ENCODE measurements at places on chromosomes 13 and 19. TPM values are rescaled to one million over a fixed set of nuclear protein-coding genes. Genes with fewer than 3 reads are reported as not detected.

- peak overlapping the region; percentile 80 for H3K4me3 ChIP-seq
- H3K4me1 ChIP-seq: peaks cover 9% of the 10 kb centered on the region
- H3K27me3 ChIP-seq: no peaks in the 10 kb centered on the region
- peak overlapping the region; percentile 76 for H3K27ac ChIP-seq
- peak; percentile 84 for DNase-seq
- peaks cover 5% of the 10 kb centered on the region for H3K36me3 ChIP-seq
Measured at GRCh38 chr13:78657699-78658629, 991 bp downstream of the OBI1 start.

DNA sequence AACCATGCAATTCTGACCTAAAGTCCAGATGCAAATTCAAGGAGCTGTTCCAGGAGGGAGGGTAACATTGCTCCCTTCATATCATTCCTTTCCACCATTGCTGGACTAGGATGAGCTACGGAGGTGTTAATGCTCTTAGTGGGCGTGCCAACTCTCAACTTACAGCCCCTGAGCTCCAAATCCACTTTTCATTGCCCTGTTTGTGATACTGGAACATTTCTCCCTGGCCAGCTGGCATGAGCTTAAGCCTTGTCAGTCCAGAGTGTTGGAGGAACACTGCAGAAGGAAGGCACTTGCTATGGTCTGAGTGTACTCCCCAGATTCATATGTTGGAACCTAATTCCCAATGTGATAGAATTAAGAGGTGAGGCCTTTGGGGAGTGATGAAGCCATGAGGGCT is 70.4 kb upstream of the FARP1 start:
- no peaks in the 10 kb centered on the region for H3K4me1 ChIP-seq
- no peaks in the 10 kb centered on the region for H3K27me3 ChIP-seq
- no peaks in the 10 kb centered on the region for H3K36me3 ChIP-seq
- no peak overlapping the region for H3K27ac ChIP-seq

- H3K4me3 ChIP-seq: peak overlapping the region; percentile 32
- peaks cover 82% of the 10 kb centered on the region for H3K4me1 ChIP-seq
- H3K27me3 ChIP-seq: no peaks in the 10 kb centered on the region
- no peaks in the 10 kb centered on the region for H3K36me3 ChIP-seq
- peak overlapping the region; percentile 98 for H3K27ac ChIP-seq
Measured at GRCh38 chr13:29923554-29924481, 73.4 kb upstream of the UBL3 start.

DNA sequence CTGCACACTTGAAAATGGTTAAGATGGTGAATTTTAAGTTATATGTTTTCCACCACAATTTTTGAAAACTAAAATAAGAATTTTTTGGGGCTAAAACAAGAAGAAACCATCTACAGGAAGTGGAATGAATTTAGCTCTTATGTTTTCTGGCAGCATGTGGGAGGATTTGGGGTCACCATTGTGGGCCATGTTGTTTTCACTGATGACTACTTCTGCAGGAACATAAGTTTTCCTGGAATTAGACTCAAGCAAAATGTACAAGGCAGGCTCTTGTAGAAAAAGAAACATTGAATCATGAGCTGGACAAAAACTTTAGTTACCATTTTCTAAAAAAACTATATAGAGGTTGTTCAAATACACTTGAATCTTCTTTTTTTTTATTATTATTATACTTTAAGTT is 125.3 kb upstream of the C1QTNF9B start:
- no peak overlapping the region for H3K4me3 ChIP-seq
- no peak for DNase-seq
- H3K27ac ChIP-seq: no peak overlapping the region
- H3K36me3 ChIP-seq: no peaks in the 10 kb centered on the region

GRCh38 chr13:95039415-95039814 is 261.8 kb downstream of the ABCC4 start:
- H3K36me3 ChIP-seq: no peaks in the 10 kb centered on the region
- H3K27ac ChIP-seq: no peak overlapping the region
- no peak for DNase-seq
- H3K4me1 ChIP-seq: no peaks in the 10 kb centered on the region
- H3K27me3 ChIP-seq: no peaks in the 10 kb centered on the region

- no peaks in the 10 kb centered on the region for H3K36me3 ChIP-seq
- no peaks in the 10 kb centered on the region for H3K27me3 ChIP-seq
- H3K4me3 ChIP-seq: no peak overlapping the region
- H3K27ac ChIP-seq: no peak overlapping the region
- DNase-seq: no peak
- no peaks in the 10 kb centered on the region for H3K4me1 ChIP-seq
Measured at GRCh38 chr13:54945973-54946372, 1917.4 kb downstream of the OLFM4 start.

- DNase-seq: no peak
- H3K27me3 ChIP-seq: no peaks in the 10 kb centered on the region
- no peak overlapping the region for H3K27ac ChIP-seq
- H3K4me1 ChIP-seq: no peaks in the 10 kb centered on the region
- H3K4me3 ChIP-seq: no peak overlapping the region
Measured at GRCh38 chr13:40595693-40596092, 70.7 kb downstream of the FOXO1 start.

DNA sequence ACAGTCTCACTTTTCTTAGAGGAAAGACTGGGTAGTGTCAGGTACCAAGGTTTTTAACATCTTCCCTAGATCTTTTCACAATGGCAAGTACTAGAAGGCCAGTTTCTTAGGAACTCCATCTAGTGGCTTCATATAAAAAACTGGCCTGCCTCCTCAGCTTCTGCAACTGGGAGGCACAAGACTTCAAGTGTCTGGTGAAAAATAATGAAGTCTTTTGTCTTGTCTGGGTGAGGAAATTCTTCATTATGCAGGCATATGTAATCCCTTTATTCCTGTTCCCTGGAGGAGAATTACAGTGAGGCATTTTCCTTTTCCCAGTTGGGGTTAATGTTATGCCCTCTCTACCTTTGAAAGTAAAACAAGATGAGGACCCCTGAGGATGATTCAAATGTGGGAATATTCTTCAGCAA is 300.5 kb downstream of the NALCN start:
- H3K4me3 ChIP-seq: no peak overlapping the region
- no peaks in the 10 kb centered on the region for H3K27me3 ChIP-seq
- no peaks in the 10 kb centered on the region for H3K36me3 ChIP-seq

DNA sequence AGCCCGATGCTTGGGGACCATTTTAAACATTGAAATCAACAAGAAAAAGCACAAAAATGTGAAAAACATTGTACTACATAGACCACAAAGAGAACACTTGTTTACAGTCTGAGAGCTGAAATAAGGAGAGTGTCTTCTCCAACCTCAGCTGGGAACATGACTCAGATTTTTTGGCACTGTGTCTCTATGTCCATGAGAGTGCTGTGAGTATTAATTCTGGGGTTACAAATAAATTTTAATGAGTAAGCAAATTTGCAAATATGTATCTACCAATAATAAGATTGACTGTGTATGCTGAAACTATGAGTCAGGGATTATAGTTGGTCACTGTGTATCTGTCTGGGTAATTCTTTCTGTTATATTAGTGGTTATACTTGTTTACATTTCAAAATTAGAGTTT is 174.0 kb downstream of the DCT start:
- no peaks in the 10 kb centered on the region for H3K4me1 ChIP-seq
- no peak overlapping the region for H3K4me3 ChIP-seq
- H3K36me3 ChIP-seq: no peaks in the 10 kb centered on the region
- peak; percentile 54 for DNase-seq

GRCh38 chr13:87777387-87777786 is 106.2 kb downstream of the SLITRK5 start:
- no peak for DNase-seq
- H3K27me3 ChIP-seq: no peaks in the 10 kb centered on the region
- no peaks in the 10 kb centered on the region for H3K4me1 ChIP-seq
- H3K36me3 ChIP-seq: no peaks in the 10 kb centered on the region
- no peak overlapping the region for H3K4me3 ChIP-seq
- no peak overlapping the region for H3K27ac ChIP-seq

GRCh38 chr19:5968431-5969373 is 9.2 kb downstream of the RANBP3 start:
- no peak overlapping the region for H3K4me3 ChIP-seq
- no peaks in the 10 kb centered on the region for H3K4me1 ChIP-seq
- H3K36me3 ChIP-seq: no peaks in the 10 kb centered on the region
- H3K27me3 ChIP-seq: no peaks in the 10 kb centered on the region

DNA sequence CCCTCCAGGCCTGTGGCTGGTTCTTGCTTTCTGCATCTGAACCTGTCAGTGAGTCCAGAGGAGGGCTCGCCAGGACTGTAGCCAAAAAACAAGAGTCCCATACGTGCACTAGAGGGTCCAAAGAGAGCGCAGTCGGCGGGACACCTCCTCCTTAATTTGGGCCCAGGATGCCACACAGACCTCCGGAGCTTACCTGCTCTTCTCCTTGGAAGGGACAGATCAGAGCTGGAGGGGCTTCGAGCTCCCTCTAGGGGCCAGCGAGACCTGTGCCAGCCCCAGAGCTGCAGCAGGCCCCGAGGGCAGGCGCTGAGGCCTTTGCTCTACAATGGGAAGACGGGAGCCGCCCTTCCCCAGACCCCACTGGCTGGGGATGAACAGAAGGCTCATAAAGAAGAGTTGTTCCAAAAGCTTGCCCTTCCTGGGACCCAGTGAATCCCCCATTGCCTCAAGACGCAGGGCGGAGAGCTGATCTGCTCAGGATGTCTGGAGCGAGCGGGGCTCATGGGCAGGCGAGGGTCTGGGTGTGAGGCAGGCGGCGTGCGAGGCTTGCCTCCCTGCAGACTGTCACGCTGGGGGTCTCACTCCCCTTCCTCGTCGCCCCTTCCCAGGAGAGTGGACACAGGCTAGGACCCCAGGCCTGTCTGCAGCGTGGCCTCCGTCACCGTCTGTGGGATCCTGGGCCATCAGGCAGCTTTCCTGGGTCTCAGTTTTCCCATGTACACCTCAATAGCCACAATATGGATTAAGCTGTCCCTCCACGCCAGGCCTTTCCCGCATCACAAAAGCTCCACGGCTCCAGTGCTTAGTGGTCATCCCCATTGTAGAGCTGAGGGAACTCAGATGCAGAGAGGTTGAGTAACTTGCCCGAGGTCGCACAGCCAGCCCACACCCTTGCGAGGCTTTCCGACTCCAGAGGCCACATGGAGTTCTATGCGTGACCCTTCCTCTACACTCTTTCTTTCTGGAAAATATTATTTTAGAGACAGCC is 46.9 kb upstream of the VSTM2B start:
- DNase-seq: peak; percentile 24
- H3K4me3 ChIP-seq: no peak overlapping the region
- H3K4me1 ChIP-seq: no peaks in the 10 kb centered on the region
- H3K27ac ChIP-seq: no peak overlapping the region

- peaks cover 79% of the 10 kb centered on the region for H3K36me3 ChIP-seq
- no peak overlapping the region for H3K4me3 ChIP-seq
- no peak for DNase-seq
- no peaks in the 10 kb centered on the region for H3K27me3 ChIP-seq
- no peaks in the 10 kb centered on the region for H3K4me1 ChIP-seq
Measured at GRCh38 chr19:8811315-8812172, 20.6 kb downstream of the ZNF558 start.

DNA sequence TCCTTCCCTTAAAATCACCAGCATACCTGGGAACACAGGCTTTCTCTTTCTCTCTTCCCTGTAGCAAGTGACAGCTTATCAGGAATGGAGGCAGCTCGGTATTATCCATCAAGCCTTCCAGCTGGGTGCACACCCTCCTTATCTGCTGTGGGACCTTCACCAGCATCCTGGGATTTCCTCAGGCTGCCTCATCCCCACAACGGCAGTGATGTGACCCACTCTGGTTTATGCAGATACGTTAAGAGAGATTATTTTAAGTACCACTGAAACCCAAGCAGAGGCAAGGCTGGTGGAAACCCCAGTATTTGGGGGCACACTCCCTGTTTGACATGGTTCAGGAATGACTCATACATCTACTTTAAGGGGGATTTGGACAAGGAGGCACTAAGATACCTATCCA is 192.1 kb downstream of the TM9SF2 start:
- no peak overlapping the region for H3K27ac ChIP-seq
- H3K4me1 ChIP-seq: no peaks in the 10 kb centered on the region
- DNase-seq: no peak
- H3K27me3 ChIP-seq: no peaks in the 10 kb centered on the region

RHPN2 gene
- 21.3 TPM for total RNA-seq

ZNF350 gene
- 12.4 TPM for total RNA-seq

FPR1 gene
- total RNA-seq: not detected

TEX26 gene
- not detected for total RNA-seq

OR1I1 gene
- not detected for total RNA-seq

NKPD1 gene
- total RNA-seq: 0.37 TPM

KLK1 gene
- total RNA-seq: not detected

ZNF432 gene
- 8.1 TPM for total RNA-seq

FFAR2 gene
- total RNA-seq: not detected

CASP14 gene
- total RNA-seq: 0.58 TPM

Data from PC-9 (cell line).